Type B pancreatic cell (in vitro differentiated cells): ENCODE measurements at places on chromosomes 2 and 18. TPM values are rescaled to one million over a fixed set of nuclear protein-coding genes. Genes with fewer than 3 reads are reported as not detected.

KCNE4 gene
- 2.5 and 3.2 TPM in 2 replicates for total RNA-seq

DNA sequence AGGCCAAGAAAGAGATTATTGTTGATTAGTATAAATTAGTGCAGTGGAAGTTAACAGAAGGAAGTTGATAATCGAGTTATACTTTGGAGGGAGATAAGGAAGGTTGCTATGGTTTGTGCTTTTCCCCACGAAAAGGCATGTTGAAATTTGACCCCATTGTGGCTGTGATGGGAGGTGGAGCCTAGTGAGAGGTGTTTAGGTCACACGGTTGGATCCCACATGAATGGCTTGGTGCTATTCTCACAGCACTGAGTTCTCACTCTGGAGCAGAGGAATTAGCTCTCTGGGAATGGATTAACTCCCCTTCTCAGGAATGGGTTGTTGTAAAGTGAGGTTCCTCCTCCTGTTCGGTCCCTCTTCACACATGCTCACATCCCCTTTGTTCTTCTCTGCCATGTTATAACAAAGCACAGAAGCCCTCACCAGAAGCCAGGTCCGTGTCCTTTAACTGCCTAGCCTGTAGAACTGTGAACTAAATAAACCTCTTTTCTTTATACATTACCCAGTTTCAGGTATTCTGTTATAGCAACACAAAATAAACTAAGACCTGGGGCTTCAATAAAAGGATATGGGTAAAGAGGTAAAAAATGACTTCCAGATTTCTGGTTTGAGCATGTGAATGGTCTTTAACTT, 21.9 kb downstream of the PIGN start:
- H3K4me3 ChIP-seq = no peak overlapping the region
- H3K27me3 ChIP-seq = no peaks in the 10 kb centered on the region
- H3K4me1 ChIP-seq = peaks cover 13% of the 10 kb centered on the region
- H3K36me3 ChIP-seq = peaks cover 25% of the 10 kb centered on the region

IL1F10 gene
- not detected in 2 replicates for total RNA-seq

- H3K4me1 ChIP-seq = no peaks in the 10 kb centered on the region
- H3K27me3 ChIP-seq = no peaks in the 10 kb centered on the region
- no peak overlapping the region for H3K4me3 ChIP-seq
- H3K27ac ChIP-seq = no peak overlapping the region
- no peak for DNase-seq
These were observed 22.1 kb upstream of the ANKRD44 start for GRCh38 chr2:197332641-197333040.

GRCh38 chr18:63321291-63321690, 1.7 kb upstream of the BCL2 start:
- H3K27ac ChIP-seq = peak overlapping the region; percentile 90
- no peak for DNase-seq
- H3K4me1 ChIP-seq = peaks cover 32% of the 10 kb centered on the region
- peak overlapping the region; percentile 83 for H3K4me3 ChIP-seq

DSC3 gene
- total RNA-seq = 67.7 and 306 TPM in 2 replicates

UNC80 gene
- total RNA-seq = 2.6 and 2.9 TPM in 2 replicates

GRCh38 chr2:130252880-130253645, 54.8 kb upstream of the TUBA3E start:
- H3K4me1 ChIP-seq = no peaks in the 10 kb centered on the region
- H3K4me3 ChIP-seq = no peak overlapping the region

- H3K27me3 ChIP-seq = no peaks in the 10 kb centered on the region
- no peak for DNase-seq
- H3K36me3 ChIP-seq = no peaks in the 10 kb centered on the region
- H3K4me3 ChIP-seq = no peak overlapping the region
- H3K27ac ChIP-seq = no peak overlapping the region
These were observed 933.7 kb upstream of the LRATD1 start for GRCh38 chr2:13698847-13699246.

DNA sequence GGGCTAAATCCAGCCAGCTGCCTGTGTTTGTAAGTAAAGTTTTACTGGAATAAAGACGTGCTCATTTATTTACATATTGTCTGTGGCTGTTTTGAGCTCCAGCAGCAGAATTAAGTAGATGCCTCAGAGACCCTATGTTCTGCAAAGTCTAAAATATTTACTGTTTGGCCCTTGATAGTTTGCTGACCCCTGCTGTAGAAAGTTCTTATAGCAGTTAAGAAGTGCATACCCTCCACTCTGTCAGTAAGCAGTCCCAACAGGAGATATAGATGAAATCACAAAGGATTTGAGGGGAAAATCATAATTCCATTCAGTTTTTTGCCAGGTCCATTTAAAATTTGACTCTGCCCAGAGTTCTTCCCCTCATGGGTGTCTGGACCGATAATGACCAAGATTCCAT, 50.1 kb upstream of the ITM2C start:
- peaks cover 14% of the 10 kb centered on the region for H3K36me3 ChIP-seq
- no peak overlapping the region for H3K4me3 ChIP-seq
- no peak overlapping the region for H3K27ac ChIP-seq
- no peaks in the 10 kb centered on the region for H3K4me1 ChIP-seq

GRCh38 chr2:85502720-85503119, 36.2 kb upstream of the MAT2A start:
- no peak overlapping the region for H3K27ac ChIP-seq
- no peaks in the 10 kb centered on the region for H3K36me3 ChIP-seq
- no peaks in the 10 kb centered on the region for H3K27me3 ChIP-seq
- DNase-seq = no peak
- H3K4me1 ChIP-seq = peaks cover 22% of the 10 kb centered on the region
- H3K4me3 ChIP-seq = no peak overlapping the region

ABCB6 gene
- total RNA-seq = 40.4 and 70.7 TPM in 2 replicates

ST6GAL2 gene
- total RNA-seq = 1.8 and 18.7 TPM in 2 replicates

DNA sequence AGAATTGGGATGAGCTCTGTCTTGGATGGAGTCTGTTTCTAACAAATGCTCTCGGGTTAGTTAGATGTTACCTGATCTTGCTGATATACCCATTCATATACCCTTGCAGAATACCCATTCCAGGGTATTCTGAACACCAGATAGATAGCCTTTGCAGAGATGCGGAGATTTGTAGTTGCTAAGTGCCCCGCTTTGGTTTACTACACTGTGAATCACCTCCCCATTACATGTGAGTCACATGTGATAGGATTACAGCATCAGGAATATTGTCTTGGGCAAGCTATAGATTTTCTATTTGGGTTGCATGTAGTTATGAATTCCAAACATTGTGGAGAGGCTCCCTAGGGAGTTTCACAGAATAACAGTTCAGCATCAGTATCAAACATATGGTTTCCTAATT, 3.8 kb downstream of the VSNL1 start:
- no peak overlapping the region for H3K4me3 ChIP-seq
- peaks cover 51% of the 10 kb centered on the region for H3K27me3 ChIP-seq
- no peak overlapping the region for H3K27ac ChIP-seq
- no peaks in the 10 kb centered on the region for H3K36me3 ChIP-seq
- H3K4me1 ChIP-seq = peaks cover 19% of the 10 kb centered on the region

KCNIP3 gene
- 5.1 and 5.3 TPM in 2 replicates for total RNA-seq

DNA sequence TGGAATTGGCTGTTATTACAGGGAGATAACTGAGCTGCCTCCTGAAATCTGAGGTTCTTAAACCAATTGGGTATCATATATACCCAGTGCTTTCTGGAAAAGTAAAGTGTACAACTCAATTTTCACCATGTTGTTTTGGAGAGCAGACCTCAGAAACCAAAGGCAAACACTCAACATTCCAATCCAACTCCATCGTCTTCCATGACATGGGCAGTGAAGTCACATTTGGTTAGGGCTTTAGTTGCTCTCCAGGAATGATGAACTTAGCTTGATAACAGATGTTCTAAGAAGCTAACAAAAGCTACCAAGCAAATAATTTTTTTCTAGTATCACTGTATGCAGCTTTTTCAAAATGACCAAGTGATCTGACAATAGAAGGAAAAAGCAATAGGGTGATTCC, 107.0 kb upstream of the SLC35G4 start:
- H3K4me3 ChIP-seq = no peak overlapping the region
- no peak overlapping the region for H3K27ac ChIP-seq
- H3K36me3 ChIP-seq = no peaks in the 10 kb centered on the region
- DNase-seq = no peak

MPP4 gene
- total RNA-seq = 0.46 TPM in 1 of 2 replicates, not detected in the other

GRCh38 chr18:45280481-45281276, 334.6 kb upstream of the SLC14A2 start:
- no peaks in the 10 kb centered on the region for H3K36me3 ChIP-seq
- no peak overlapping the region for H3K27ac ChIP-seq
- H3K27me3 ChIP-seq = peaks cover 8% of the 10 kb centered on the region
- no peak overlapping the region for H3K4me3 ChIP-seq
- peaks cover 6% of the 10 kb centered on the region for H3K4me1 ChIP-seq
- no peak for DNase-seq

DNA sequence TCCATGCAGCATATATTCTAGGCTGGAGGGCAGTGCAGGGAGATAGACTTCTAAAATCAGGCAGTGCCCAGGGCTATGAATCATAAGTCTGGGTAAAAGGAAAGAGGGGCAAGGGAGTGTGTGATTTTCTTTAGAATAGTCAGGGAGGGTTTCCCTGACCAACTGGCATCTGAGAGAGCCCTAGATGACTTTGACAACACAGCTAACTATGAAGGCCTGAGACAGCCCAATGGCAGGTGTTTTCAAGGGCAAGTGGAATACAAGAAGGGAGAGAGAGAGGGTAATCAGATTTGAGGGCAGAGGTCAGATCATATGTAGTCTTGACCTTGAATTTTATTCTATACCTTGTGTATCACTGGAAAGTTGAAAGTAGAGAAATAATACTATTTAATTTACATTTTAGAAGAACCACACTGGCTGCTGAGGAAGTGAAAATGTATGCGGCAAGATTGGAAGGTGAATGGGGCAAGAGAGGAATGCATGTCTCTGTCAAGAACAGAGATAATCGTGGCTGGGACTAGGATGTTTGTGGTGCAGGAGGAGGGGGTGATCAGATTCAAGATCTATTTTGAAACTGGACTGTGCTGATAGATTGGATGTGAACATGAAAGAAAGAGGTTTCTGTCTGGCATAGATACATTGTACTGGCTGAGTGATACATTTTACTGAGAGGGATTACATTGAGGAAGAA, 1.9 kb upstream of the ITGB6 start:
- H3K36me3 ChIP-seq = no peaks in the 10 kb centered on the region
- peaks cover 16% of the 10 kb centered on the region for H3K4me1 ChIP-seq
- no peak overlapping the region for H3K4me3 ChIP-seq

GRCh38 chr2:171411791-171412483, 21.9 kb downstream of the METTL8 start:
- peaks cover 16% of the 10 kb centered on the region for H3K4me1 ChIP-seq
- DNase-seq = no peak
- no peak overlapping the region for H3K27ac ChIP-seq
- H3K27me3 ChIP-seq = no peaks in the 10 kb centered on the region

THSD7B gene
- 2.1 and 9.8 TPM in 2 replicates for total RNA-seq

DCC gene
- total RNA-seq = 5.4 and 11.6 TPM in 2 replicates

DNA sequence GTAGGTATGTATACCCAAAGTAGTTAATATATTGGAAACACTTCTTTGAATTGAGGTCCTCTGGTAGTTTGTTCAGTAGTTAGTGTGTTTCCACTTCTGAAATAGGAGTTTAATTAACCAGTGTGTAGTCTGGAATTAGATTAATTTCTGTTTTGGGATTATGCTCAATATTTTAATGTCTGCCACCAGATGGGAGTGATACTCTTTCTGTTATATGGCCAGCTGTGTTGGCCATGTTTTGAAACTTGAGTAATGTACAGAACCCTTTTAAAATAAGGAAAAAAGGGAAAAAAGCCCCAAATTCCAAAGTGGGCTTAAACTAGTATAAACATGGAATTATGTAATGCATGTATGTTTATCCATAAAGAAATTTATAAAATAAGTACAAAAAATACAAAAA, 147.7 kb downstream of the CTNNA2 start:
- no peaks in the 10 kb centered on the region for H3K27me3 ChIP-seq
- peaks cover 5% of the 10 kb centered on the region for H3K4me1 ChIP-seq
- H3K4me3 ChIP-seq = no peak overlapping the region
- H3K36me3 ChIP-seq = no peaks in the 10 kb centered on the region

NEUROD1 gene
- total RNA-seq = 48.5 and 72.2 TPM in 2 replicates

- DNase-seq = no peak
- H3K27me3 ChIP-seq = peaks cover 14% of the 10 kb centered on the region
- no peaks in the 10 kb centered on the region for H3K36me3 ChIP-seq
- peak overlapping the region; percentile 78 for H3K4me3 ChIP-seq
- H3K27ac ChIP-seq = no peak overlapping the region
These were observed 57.8 kb upstream of the KIF5C start for GRCh38 chr2:148817210-148817708.

TMEM17 gene
- 1.9 and 4.2 TPM in 2 replicates for total RNA-seq

MC5R gene
- not detected in 2 replicates for total RNA-seq

GPR75 gene
- 2.3 and 4.1 TPM in 2 replicates for total RNA-seq

LHCGR gene
- 0.40 and 0.92 TPM in 2 replicates for total RNA-seq

DNA sequence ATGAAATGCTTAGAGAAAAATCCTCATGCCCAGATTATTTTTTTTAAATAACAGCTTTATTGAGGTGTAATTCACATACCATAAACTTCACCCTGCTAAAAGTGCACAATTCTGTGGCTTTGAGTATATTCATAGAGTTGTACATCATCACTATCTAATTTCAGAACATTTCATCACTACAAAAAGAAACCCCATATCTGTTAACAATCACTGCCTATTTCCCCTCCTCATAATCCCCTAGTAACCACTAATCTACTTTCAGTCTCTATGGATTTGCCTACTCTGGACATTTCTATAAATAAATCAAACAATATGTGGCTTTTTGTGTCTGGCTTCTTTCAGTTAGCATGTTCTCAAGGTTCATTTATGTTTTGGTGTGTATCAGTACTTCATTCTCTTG, 51.4 kb downstream of the OSBPL1A start:
- no peaks in the 10 kb centered on the region for H3K4me1 ChIP-seq
- peaks cover 4% of the 10 kb centered on the region for H3K36me3 ChIP-seq
- no peak overlapping the region for H3K27ac ChIP-seq

DNA sequence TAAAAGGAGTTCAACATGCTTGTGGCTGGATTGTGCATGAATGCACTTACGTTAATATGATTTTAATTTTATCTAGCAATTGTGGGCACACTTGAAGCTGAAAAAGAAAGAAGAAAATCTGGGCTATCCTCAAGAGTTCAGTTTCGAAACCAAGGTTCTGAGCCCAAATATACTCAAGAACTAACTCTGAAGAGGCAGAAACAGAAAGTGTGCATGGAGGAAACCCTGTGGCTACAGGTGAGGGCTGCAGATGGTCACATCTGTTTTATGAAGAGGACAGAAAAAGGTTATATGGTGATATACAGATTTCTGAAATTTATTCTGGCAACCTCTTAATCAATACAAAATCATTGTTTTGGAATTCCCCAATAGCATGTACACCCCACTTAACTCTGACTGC, 57.3 kb downstream of the ITGA6 start:
- H3K4me1 ChIP-seq = peaks cover 19% of the 10 kb centered on the region
- no peak for DNase-seq

SLC38A11 gene
- 3.7 and 13.4 TPM in 2 replicates for total RNA-seq

GRCh38 chr18:6928359-6928758, 189.2 kb downstream of the LAMA1 start:
- H3K4me1 ChIP-seq = peaks cover 20% of the 10 kb centered on the region
- H3K27ac ChIP-seq = no peak overlapping the region
- no peak for DNase-seq
- H3K36me3 ChIP-seq = no peaks in the 10 kb centered on the region
